ENCODE measurements at places on chromosomes 13 and 19. TPM values are rescaled to one million over a fixed set of nuclear protein-coding genes. Genes with fewer than 3 reads are reported as not detected.

DNA sequence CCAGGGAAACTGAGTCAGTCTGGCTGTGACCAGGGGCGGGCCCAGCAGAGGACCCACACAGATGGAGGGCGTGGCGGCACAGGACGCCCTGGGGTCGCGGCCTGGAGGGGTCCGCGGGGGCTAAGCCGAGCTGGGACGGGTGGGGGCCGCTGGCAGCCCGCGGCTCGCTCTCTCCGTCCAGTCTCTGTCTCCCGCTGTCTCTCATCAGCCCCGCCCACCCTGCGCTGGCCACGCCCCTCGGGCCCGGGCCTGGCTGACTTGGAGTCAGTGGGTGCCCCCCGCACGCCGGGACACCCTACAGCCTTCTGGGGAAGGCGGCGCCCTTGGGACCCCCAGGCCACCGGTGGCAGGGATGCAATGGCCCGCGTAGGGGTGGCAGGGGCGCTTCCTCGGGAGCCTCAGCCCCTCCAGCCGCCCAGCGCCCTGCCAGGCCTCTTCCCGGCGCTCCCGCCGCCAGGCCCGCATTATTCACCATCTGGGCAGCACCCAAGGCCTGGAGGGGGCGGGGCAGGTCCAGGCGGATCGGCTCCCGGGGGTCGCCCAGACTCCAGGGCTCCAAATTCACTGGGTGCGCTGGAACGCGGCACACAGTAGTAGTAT is at the start of gene TBXA2R:
Gene TBXA2R, minus strand, starts transcription at position 186 of the 600 bp plus-strand sequence. CDS start 6,241 bp downstream, outside the sequence.
- DNase-seq, result peak; percentile 76

DNA sequence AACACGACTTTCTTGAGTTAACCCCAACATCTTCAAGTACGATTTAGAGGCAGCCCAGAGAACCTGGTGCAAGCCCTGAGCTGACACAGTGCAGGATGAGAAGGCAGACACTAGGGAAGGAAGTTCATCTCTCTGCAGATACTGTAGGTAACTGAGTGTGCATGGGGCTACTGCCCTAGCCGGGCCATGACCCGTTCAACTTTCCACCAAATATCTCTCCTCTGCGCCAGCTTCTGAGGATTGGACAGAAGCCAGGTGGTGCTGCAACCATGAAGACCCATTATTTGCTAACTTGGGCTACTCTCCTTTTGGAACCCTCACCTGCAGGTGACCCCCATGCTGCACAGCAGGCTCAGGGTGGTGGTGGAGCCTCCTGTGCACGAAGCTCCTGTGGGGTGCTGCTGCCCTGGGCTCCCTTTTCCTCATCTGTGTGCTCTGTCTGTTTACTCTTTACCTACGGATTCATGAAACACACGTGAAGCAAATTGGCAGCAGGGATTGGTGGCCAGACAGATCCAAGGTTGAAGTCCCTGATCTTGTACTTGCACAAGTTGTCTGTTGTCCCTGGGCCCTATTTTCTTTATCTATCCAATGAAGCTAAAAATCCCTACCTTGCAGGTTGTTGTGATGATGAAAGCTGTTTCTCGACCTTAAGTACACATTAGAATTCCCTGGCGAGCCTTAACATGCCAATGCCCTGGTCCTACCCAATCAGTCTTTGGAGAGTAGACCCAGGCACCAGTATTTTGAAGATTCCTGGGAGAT is 227.8 kb downstream of the LACC1 start:
- DNase-seq, result no peak

DNA sequence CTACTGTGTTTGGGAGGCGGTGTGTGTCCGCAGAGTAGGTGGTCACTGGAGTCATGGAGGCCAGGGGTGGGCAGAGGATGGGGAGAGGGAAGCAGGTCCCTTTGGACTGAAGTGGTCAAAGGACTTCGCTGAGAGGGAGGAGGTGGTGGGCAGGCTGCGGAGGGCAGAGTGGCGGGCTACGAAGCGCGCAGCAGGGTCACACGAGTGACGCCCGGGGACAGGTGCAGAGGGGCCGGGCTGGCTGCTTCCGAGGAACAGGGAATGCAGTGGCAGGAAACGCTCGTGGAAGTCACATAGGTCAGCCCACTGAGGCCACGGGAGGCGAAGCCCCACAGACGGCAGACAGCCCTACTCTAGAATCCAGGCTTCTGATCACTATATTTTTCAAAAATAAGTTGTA is 111.5 kb downstream of the URI1 start:
- no peak for DNase-seq

DNA sequence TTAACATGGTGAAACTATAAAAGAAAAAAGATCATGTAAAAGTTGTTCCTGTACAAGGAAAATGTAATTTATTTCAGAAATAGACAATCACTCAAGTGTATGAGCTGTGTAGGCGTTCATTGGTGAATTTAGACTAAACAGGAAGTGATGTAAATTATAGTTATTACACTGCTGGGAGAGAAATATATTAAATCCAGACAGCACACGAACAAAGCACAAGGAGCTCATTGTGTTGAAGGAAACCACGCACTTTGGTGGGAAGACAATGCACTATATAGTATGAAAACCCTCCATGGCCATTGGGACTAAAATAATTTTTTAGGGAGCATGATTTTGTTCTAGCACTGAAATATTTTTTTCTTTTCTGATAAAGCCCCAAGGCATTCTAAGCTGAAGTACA is 450.5 kb downstream of the KLF12 start:
- DNase-seq, result no peak

- DNase-seq, result no peak
These were observed 27.5 kb downstream of the MICU2 start for GRCh38 chr13:21576426-21576825.

- DNase-seq, result no peak
These were observed 21.1 kb downstream of the FGF9 start for GRCh38 chr13:21691928-21692327.

GRCh38 chr19:32691952-32692726 is 518 bp downstream of the NUDT19 start:
- DNase-seq, result peak; percentile 79

GRCh38 chr19:38985262-38985661 is 9.7 kb upstream of the FBXO17 start:
- DNase-seq, result no peak

DNA sequence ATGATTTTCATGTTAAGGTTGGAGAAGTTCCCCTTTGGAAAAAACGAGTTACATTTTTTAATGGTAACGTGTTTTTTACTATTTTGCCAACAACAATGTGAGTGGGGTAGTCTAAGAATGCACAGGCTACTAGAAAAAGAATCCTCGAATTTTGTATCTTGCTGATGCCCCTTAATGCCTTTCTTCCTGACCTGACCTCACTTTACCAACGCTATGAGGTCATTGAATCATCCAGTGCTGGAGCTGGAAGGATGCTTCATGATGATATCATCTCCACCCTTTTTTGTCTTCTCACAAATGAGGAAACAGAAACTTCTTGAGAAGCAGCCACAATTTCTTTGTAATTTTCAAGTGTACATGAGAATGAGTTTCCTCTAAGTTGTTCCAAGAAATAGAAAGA is 8.2 kb upstream of the UBL3 start:
- no peak for DNase-seq

DNA sequence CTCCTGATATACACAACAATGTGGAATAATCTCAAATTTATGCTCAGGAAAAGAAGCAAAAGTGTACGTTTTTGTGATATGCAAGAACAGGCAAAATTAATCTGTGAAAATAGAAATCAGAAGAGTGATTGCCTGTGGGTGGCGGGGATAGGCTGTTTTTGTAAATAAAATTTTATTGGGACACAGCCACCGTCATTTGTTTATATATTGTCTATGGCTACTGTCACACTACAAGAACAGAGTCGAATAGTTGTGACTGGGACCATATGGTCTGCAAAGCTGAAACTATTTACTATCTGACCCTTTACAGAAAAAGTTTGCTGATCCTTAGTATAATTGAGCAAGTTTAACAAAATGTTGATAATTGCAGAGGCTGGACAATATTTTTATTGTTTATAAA is 269.5 kb upstream of the HTR2A start:
- DNase-seq, result no peak

GRCh38 chr13:51618626-51619025 is 34.4 kb downstream of the WDFY2 start:
- DNase-seq, result no peak

DNA sequence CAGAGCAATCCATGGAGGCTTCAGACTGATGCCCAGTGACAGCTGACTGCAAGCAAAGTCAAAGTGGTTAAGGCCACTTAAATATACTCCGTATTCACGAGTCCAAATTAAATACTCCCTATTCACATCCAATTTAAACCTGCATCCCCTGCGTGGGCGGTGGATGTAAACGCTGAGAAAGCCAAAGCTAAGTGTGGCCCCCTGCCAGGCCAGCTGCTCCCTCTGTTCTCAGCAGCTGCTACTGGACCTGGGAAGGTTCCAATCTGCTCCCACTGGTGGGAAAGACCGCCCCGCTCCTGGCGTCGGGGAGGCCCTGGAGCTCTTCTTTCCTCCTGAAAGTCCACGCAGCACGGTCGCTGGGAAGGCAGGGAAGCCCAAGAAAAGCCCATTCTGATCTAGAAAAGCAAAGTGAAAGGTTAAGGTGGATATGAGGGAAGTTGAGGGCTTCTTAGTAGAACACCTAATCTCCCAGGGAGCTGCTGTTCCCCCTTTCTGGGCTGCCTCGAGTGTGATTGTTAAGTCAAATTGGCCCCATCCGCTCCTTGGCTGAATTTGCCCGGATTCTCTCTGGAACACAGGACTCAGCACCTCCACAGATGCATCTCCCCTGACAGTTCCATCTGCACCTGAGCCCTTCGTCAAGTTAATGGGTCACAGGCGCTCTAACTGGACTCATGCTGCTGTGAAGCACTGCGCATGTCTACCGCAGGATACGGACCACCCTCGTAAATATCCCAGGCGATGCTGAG is 205.5 kb downstream of the USP12 start:
- DNase-seq, result no peak

GRCh38 chr19:16117594-16118033 is 5.9 kb downstream of the RAB8A start:
- DNase-seq, result peak; percentile 37

DNA sequence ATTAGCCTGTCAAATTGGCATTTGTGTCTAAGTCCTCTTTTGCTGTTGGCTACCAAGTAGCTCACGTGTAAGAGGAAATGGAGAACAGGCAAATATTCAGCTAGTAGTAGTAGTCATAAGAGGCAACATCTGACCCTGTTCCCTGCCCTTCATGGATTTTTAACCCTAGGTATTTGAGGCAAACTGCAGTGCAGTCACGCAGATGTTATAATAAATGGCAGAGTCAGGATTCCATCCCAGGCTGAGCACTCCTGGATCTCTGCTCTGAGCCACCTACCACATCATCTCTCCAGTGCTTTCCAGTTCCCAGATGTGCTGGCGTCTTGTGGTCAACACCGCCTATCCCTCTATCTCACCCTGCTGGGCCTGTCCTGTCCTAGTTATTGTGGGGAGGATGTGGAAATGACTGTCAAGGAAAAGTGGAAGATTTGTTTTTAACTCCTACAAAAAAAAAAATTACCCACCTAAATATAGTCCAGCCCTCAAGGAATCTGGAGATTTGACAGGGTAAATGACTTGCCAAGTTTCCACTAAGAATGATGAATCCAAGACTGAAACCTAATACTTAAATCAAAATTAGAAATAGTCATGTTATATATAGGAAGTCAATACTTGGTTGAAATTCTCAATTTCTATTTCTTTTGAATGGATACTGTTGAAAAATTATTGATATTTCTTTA is 322.9 kb downstream of the GPC6 start:
- DNase-seq, result no peak

- DNase-seq, result no peak
These were observed 1306.0 kb upstream of the SLC10A2 start for GRCh38 chr13:104372095-104372655.

GRCh38 chr13:66965181-66965580 is 265.0 kb downstream of the PCDH9 start:
- no peak for DNase-seq

DNA sequence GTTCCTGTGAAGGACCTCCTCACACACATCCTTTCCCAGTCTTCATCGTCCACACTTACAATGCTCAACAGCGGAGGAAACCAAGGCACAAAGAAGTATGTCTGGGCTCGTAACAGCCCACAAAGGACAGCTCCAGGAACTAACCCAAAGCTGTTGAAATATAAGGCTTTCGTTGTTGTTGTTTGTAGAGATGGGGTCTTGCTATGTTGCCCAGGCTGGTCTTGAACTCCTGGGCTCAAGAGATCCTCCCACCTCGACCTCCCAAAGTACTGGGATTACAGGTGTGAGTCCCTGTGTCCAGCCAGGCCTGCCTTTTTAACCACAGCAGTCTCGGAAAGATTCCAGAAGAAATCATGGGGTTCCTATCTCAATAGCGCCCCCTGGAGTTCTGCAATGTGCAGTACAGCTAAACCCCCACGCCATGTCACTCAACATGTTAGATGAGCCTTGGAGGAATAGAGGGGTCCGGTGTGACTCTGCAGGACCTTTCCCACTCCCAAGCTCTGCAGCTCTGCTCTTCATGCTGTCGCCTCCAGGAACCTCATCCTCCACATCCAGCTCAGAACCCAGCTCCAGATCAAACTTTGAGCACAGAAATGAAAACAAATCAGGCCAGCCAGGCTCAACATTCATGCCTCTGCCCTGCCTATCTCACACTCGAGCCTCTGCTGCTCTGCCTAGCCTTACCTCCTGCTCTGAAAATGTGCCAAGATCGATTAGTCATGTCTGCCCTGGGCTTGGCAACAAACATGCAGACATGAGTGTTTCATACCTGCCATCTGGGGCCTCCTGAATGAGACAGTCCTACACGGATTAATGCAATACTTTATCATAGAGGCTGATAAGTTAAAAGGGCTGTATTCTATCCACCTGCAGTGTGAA is 7.5 kb downstream of the PLA2G4C start:
- peak; percentile 60 for DNase-seq

Gene ZNF524
- total RNA-seq, result 16.2 TPM

Gene SPTBN4
- total RNA-seq, result 2.4 TPM

Gene VSTM2B
- not detected for total RNA-seq

Gene ZNF568
- total RNA-seq, result 6.5 TPM

Gene RCBTB2
- 1.6 TPM for total RNA-seq

Gene SYCN
- total RNA-seq, result not detected

Gene GPR32
- total RNA-seq, result not detected

Gene RGCC
- total RNA-seq, result 134 TPM

Gene PNMA8A
- total RNA-seq, result not detected

Measured in activated CD4-positive, alpha-beta T cell treated with anti-CD3 and anti-CD28 coated beads for 36 hours (primary cell).